AG04450 (cell line): ENCODE measurements at places on chromosomes 2 and 18. TPM values are rescaled to one million over a fixed set of nuclear protein-coding genes. Genes with fewer than 3 reads are reported as not detected.

RAPH1 gene
- 6.0 and 7.6 TPM in 2 replicates for polyA plus RNA-seq

FRZB gene
- polyA plus RNA-seq = 2.0 and 2.5 TPM in 2 replicates

ADCYAP1 gene
- polyA plus RNA-seq = not detected in 2 replicates

IRS1 gene
- polyA plus RNA-seq = 32.9 and 36.6 TPM in 2 replicates

COLEC12 gene
- 10.4 and 10.9 TPM in 2 replicates for polyA plus RNA-seq

EGR4 gene
- polyA plus RNA-seq = not detected in 2 replicates

DSG1 gene
- polyA plus RNA-seq = not detected in 2 replicates

METTL4 gene
- 8.3 and 12.7 TPM in 2 replicates for polyA plus RNA-seq

GALR1 gene
- polyA plus RNA-seq = not detected in 2 replicates

ALPP gene
- not detected in 2 replicates for polyA plus RNA-seq

AOX1 gene
- 5.6 and 7.9 TPM in 2 replicates for polyA plus RNA-seq

OSBPL1A gene
- 41.0 and 56.1 TPM in 2 replicates for polyA plus RNA-seq

ANKRD23 gene
- 0.46 and 0.81 TPM in 2 replicates for polyA plus RNA-seq

MYL1 gene
- polyA plus RNA-seq = not detected in 2 replicates

SERPINB8 gene
- 14.7 and 17.9 TPM in 2 replicates for polyA plus RNA-seq

DSG4 gene
- not detected in 2 replicates for polyA plus RNA-seq

TFCP2L1 gene
- polyA plus RNA-seq = not detected in 2 replicates

TRAPPC8 gene
- 52.3 and 57.6 TPM in 2 replicates for polyA plus RNA-seq

SLC38A11 gene
- 0.16 and 0.52 TPM in 2 replicates for polyA plus RNA-seq

HAAO gene
- polyA plus RNA-seq = 3.1 and 4.2 TPM in 2 replicates

RIT2 gene
- not detected in 2 replicates for polyA plus RNA-seq

KCNG2 gene
- 0.38 and 0.57 TPM in 2 replicates for polyA plus RNA-seq

SERPINB13 gene
- polyA plus RNA-seq = not detected in 2 replicates

PLA2R1 gene
- polyA plus RNA-seq = 1.6 and 2.0 TPM in 2 replicates

RTTN gene
- 4.1 and 4.6 TPM in 2 replicates for polyA plus RNA-seq

ACSL3 gene
- polyA plus RNA-seq = 80.9 and 88.9 TPM in 2 replicates

IL36A gene
- polyA plus RNA-seq = not detected in 2 replicates

SLC5A7 gene
- not detected in 2 replicates for polyA plus RNA-seq

CRACDL gene
- not detected in 2 replicates for polyA plus RNA-seq

GPBAR1 gene
- 0.05 TPM in 1 of 2 replicates, not detected in the other for polyA plus RNA-seq

CARF gene
- 6.2 and 7.5 TPM in 2 replicates for polyA plus RNA-seq

CPO gene
- polyA plus RNA-seq = 0.12 TPM in 1 of 2 replicates, not detected in the other

RSAD2 gene
- not detected in 2 replicates for polyA plus RNA-seq

CENPA gene
- 6.8 and 9.3 TPM in 2 replicates for polyA plus RNA-seq

TMEM169 gene
- polyA plus RNA-seq = 0.16 and 0.35 TPM in 2 replicates

BMP10 gene
- polyA plus RNA-seq = not detected in 2 replicates

ASAP2 gene
- 24.6 and 30.0 TPM in 2 replicates for polyA plus RNA-seq

APCDD1 gene
- 0.01 TPM in 1 of 2 replicates, not detected in the other for polyA plus RNA-seq

STPG4 gene
- polyA plus RNA-seq = 0.05 and 0.14 TPM in 2 replicates

OTOS gene
- not detected in 2 replicates for polyA plus RNA-seq

SEPTIN10 gene
- polyA plus RNA-seq = 81.6 and 105 TPM in 2 replicates

PSMD1 gene
- polyA plus RNA-seq = 203 and 211 TPM in 2 replicates

L3MBTL4 gene
- 0.05 and 0.06 TPM in 2 replicates for polyA plus RNA-seq

MYO3B gene
- polyA plus RNA-seq = 0.09 and 0.10 TPM in 2 replicates

PSMA8 gene
- polyA plus RNA-seq = not detected in 2 replicates

SAG gene
- not detected in 2 replicates for polyA plus RNA-seq
